Astrocyte (in vitro differentiated cells and primary cell): ENCODE measurements at places on chromosomes 1 and 21. TPM values are rescaled to one million over a fixed set of nuclear protein-coding genes. Genes with fewer than 3 reads are reported as not detected.

ZNF695 gene
- total RNA-seq = 1.5 and 2.5 TPM in 2 replicates

SPATA17 gene
- total RNA-seq = 1.3 and 1.6 TPM in 2 replicates

PLA2G2A gene
- total RNA-seq = not detected in 2 replicates

CCDC185 gene
- total RNA-seq = not detected in 2 replicates

DNA sequence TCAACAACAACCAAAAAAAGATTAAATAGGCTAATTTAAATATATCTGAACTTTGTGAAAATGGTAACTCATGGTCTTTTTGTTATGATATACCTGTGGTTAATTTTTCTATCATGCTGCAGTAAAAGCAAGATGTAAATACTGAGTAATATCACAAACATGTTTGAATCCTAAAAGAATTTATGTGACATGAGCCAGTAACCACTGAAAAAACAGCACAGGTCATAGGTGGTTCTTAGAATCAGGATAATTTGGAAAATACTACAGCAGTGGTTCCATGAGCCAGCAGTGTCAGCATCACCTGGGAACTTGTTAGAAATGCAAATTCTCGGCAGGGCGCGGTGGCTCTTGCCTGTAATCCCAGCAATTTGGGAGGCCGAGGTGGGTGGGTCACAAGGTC, 4.1 kb downstream of the ATP5IF1 start:
- peaks cover 6% of the 10 kb centered on the region for H3K36me3 ChIP-seq
- no peak overlapping the region for H3K27ac ChIP-seq
- H3K4me1 ChIP-seq = peaks cover 10% of the 10 kb centered on the region
- DNase-seq = no peak

DNA sequence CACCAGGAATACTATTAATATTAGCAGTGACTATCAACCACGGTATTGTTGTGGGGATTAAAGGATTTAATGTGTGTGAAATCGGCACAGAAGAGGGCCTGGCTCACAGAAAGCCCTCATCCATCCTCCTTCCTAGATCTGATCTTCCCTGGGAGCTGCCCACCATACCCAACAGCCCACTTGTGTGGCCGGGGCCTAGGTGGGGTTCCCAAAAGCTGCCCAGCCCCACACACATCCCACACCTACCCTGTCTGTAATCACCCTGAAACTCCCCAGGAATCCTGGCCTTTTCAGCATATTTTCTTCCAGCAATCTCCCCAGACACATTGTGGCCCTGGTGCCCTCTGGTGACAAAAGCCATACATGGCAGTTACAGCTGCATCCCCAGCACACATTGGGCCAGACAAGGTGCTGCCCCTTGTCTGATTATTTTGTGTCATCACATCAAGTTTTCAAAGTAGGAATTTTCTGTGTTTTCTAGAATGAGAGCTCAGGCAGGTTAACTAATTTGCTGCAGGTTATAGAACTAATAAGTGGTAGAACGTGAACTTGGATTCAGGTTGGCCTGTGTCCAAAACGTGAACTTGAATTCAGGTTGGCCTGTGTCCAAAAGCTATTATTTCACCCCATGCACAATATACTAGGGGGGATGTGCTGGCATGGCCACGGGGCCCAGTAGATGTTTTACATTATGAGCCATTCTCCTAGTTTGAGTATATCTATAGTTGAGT, 5.3 kb upstream of the SLC6A9 start:
- no peaks in the 10 kb centered on the region for H3K36me3 ChIP-seq
- peak; percentile 40 for DNase-seq
- H3K4me3 ChIP-seq = no peak overlapping the region
- H3K27me3 ChIP-seq = no peaks in the 10 kb centered on the region
- no peaks in the 10 kb centered on the region for H3K4me1 ChIP-seq
- H3K27ac ChIP-seq = no peak overlapping the region

- no peak overlapping the region for H3K4me3 ChIP-seq
- DNase-seq = no peak
- no peak overlapping the region for H3K27ac ChIP-seq
- H3K36me3 ChIP-seq = no peaks in the 10 kb centered on the region
Observed at GRCh38 chr1:36849956-36850355, 184.4 kb downstream of the GRIK3 start.

DNA sequence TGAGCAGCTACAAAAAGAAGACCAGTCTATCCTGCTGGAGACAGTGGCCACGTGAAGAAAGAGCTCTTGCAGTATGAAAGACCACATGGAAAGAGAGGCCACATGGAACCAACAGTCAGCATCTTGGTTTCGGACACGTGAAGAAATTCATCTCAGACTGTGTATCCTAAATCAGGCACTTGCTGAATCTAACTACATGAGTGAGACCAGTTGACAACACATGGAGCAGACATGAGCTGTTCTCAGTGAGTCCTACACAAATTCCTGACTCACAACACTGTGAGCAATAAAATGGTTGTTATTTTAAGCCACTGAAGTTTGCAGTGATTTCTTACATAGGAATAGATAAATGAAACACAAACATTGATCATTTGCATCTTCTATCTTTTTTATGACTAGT, 2.4 kb upstream of the TAF1A start:
- no peak for DNase-seq
- H3K27me3 ChIP-seq = no peaks in the 10 kb centered on the region
- H3K27ac ChIP-seq = no peak overlapping the region
- H3K4me3 ChIP-seq = no peak overlapping the region
- H3K4me1 ChIP-seq = peaks cover 14% of the 10 kb centered on the region

DNA sequence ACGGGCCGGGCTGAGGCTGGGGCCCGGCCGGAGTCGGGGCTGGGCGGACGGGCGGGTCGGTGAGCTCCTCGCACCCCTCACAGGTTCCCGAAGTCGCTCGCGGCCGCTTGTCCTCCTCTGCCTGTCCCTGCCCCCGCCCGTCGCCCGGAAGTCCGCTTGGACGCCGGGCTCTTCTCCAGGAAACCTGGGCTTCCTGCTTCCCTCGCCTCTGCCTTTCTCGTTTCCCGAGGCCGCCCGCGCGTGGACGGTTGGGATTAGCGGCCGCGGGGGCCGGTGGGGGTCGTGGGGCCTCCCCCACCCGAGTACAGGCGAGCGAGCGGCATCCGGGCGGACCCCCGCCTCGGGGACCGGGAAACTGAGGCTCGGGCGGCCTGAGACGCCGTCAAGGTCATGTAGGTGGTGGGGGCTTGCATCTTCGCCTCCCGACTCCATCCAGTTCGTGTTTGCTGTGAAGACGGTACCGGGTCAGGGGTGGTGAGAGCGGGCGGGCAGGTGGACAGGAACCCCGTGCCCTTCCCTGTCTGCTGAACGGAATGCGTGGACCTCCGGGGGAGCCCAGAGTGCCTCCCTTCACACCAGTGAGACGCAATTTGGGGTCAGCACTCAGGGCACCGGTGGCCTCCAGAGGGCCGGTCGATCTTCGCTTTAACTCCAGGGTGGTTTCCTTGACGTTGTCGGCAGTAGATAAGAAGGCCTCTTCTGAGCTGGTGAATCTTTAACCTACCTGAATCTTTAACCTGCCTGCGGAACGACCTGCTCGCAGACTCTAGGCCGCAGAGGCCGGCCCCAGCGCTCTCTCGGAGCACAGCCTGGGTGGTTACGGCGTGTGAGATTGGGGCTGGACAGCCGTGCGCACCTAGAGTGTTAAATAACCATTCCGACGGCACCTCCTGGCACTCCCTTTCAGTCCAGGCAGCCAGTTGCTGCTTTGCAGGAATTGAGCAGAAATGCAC, 686 bp downstream of the ARF1 start:
- H3K4me3 ChIP-seq = peak overlapping the region; percentile 97
- DNase-seq = no peak
- H3K27me3 ChIP-seq = no peaks in the 10 kb centered on the region
- H3K4me1 ChIP-seq = peaks cover 49% of the 10 kb centered on the region
- peaks cover 4% of the 10 kb centered on the region for H3K36me3 ChIP-seq

DNA sequence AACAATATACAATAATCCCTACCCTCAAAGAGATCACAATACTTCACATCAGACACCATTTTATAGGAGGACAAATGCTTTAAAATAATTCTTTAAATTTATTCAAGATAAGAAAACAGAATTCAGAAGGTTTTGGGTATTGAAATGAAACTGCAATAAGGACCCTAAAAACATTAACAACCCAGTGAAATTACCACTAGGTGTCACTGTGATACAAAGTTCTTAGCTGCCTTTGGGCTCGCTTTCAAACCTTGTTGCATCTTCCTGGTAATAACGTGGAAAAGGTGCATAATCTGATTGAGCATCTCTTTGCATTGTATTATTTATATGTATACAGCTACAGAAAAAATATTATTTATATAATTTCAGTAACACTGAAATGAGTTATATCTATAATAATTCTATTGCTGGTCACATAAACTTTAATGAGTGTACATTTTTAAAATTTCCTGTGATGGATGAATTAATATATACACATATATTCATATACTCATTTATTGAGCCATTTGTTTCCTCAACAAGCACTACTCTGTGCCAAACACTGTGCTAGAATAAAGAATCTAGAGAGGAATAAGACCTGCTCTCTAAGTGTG, 185.2 kb downstream of the FAF1 start:
- H3K4me1 ChIP-seq = no peaks in the 10 kb centered on the region
- no peaks in the 10 kb centered on the region for H3K27me3 ChIP-seq
- peak; percentile 37 for DNase-seq
- H3K4me3 ChIP-seq = no peak overlapping the region

GRCh38 chr1:205260948-205261732, 33.4 kb downstream of the TMCC2 start:
- no peak overlapping the region for H3K4me3 ChIP-seq
- no peaks in the 10 kb centered on the region for H3K36me3 ChIP-seq
- DNase-seq = peak; percentile 79
- no peak overlapping the region for H3K27ac ChIP-seq
- no peaks in the 10 kb centered on the region for H3K27me3 ChIP-seq
- H3K4me1 ChIP-seq = peaks cover 36% of the 10 kb centered on the region

- no peak overlapping the region for H3K27ac ChIP-seq
- no peaks in the 10 kb centered on the region for H3K36me3 ChIP-seq
- no peak for DNase-seq
Observed at GRCh38 chr1:75341537-75341936, 207.3 kb downstream of the LHX8 start.

- peak; percentile 75 for DNase-seq
- peak overlapping the region; percentile 42 for H3K27ac ChIP-seq
- H3K27me3 ChIP-seq = no peaks in the 10 kb centered on the region
- H3K4me3 ChIP-seq = peak overlapping the region; percentile 26
- H3K4me1 ChIP-seq = peaks cover 30% of the 10 kb centered on the region
Observed at GRCh38 chr21:25568246-25568645, 39.0 kb downstream of the MRPL39 start.

- H3K36me3 ChIP-seq = no peaks in the 10 kb centered on the region
- H3K4me3 ChIP-seq = no peak overlapping the region
- DNase-seq = no peak
- H3K27me3 ChIP-seq = no peaks in the 10 kb centered on the region
Observed at GRCh38 chr21:44294391-44295162, 5.3 kb upstream of the PFKL start.

- H3K4me1 ChIP-seq = peaks cover 27% of the 10 kb centered on the region
- H3K4me3 ChIP-seq = peak overlapping the region; percentile 94
- peaks cover 14% of the 10 kb centered on the region for H3K36me3 ChIP-seq
- H3K27me3 ChIP-seq = no peaks in the 10 kb centered on the region
Observed at GRCh38 chr21:29072873-29073221, 601 bp downstream of the CCT8 start.

DNA sequence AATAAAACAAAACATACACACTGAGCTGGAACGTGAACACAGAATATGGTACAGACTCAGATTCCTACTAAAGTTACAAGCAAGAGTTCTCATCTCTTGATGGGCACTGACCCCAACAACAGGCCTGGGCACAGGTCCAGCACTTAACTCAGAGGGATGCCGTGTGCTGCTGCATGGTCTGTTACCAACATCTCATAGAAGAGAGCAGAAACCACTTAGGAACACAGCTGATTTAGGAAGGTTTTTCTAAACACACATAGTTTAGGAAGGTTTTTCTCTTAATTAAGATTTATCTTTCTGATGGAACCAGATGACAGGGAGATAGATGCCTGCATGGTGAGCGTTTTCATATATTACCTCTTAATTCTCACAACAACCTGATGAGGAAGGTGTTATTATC, 1.5 kb downstream of the GCLM start:
- H3K27me3 ChIP-seq = no peaks in the 10 kb centered on the region
- peak overlapping the region; percentile 91 for H3K4me3 ChIP-seq
- H3K36me3 ChIP-seq = no peaks in the 10 kb centered on the region
- DNase-seq = peak; percentile 44
- peaks cover 13% of the 10 kb centered on the region for H3K4me1 ChIP-seq

GRCh38 chr1:44270686-44271628, 57.7 kb downstream of the DMAP1 start:
- H3K36me3 ChIP-seq = no peaks in the 10 kb centered on the region
- no peak for DNase-seq
- H3K4me1 ChIP-seq = peaks cover 2% of the 10 kb centered on the region
- H3K27ac ChIP-seq = no peak overlapping the region
- no peaks in the 10 kb centered on the region for H3K27me3 ChIP-seq

DNA sequence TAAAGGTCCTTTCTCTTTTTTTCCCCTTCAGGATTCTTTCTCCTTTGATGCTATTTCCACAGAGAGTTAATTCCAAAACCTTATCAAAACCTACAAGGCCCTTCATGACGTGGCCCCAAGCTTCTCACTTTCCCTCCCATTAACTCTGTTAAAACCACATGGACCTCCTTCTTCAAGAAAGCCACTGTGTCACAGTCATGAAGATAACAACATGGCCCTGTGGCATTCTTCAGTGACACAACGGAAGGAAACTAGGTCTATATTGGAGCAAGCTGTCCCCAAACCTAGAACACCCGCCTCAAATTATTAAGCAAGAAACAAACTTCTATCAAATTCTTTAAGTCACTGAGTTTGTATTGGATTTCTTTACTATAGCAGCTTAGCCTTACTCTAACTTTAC, 611.1 kb downstream of the NUF2 start:
- no peaks in the 10 kb centered on the region for H3K36me3 ChIP-seq
- no peak overlapping the region for H3K4me3 ChIP-seq
- no peak overlapping the region for H3K27ac ChIP-seq
- no peaks in the 10 kb centered on the region for H3K27me3 ChIP-seq
- no peaks in the 10 kb centered on the region for H3K4me1 ChIP-seq

- no peak overlapping the region for H3K27ac ChIP-seq
- no peaks in the 10 kb centered on the region for H3K36me3 ChIP-seq
- no peak overlapping the region for H3K4me3 ChIP-seq
- peak; percentile 60 for DNase-seq
- H3K4me1 ChIP-seq = no peaks in the 10 kb centered on the region
- H3K27me3 ChIP-seq = no peaks in the 10 kb centered on the region
Observed at GRCh38 chr1:202516434-202516877, 168.0 kb downstream of the PPP1R12B start.

GRCh38 chr1:34885405-34886247, 26.1 kb upstream of the SMIM12 start:
- H3K36me3 ChIP-seq = no peaks in the 10 kb centered on the region
- H3K4me1 ChIP-seq = no peaks in the 10 kb centered on the region
- H3K4me3 ChIP-seq = peak overlapping the region; percentile 37
- no peak overlapping the region for H3K27ac ChIP-seq
- DNase-seq = peak; percentile 2
- peaks cover 28% of the 10 kb centered on the region for H3K27me3 ChIP-seq
